ENCODE measurements at places on chromosomes 4 and X.

- no peak for DNase-seq
Measured at GRCh38 chrX:1239681-1240142, 27.3 kb upstream of the CRLF2 start.

- no peak for DNase-seq
Measured at GRCh38 chrX:70635669-70636068, 191.0 kb downstream of the DLG3 start.

DNA sequence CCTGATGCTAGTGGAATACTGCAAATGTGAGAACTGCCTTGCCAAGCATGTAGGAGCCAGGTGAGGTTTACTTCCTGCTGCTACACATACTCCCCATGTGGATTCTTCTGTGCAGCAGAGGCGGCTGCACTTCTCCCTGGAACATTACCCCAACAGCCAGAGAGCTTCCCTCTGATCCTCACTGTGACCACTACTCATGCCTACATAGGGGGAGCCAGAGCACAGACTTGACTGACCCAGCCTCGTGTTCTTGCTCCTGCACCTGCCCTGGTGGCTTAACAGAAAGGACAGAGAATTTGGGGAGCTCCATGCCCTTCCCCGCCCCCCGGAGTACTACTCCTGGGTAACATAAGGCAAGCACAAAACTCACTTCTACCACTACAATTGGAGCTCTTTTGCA is 38.4 kb downstream of the UGT2A2 start:
- no peak for DNase-seq

GRCh38 chr4:139768896-139769295 is 103.3 kb downstream of the MGST2 start:
- DNase-seq, result no peak

DNA sequence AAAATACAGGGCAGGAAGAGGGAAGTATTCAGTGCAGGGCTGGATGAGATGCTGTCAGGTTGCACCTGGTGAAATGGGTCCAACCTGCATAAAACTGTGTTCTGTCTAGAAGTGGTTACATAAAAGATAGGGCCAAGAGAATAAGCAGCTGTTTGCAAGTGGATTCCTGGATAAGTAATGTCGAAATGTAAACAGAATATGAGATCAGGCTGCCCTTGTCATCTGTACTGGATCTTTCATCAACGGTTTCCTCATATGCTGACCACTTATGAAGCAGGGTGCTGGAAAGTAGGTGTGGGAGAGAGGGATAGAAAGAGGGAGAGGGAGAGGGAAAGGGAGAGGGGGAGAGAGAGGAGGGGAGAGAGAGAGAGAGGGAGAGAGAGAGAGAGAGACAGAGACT is 349.8 kb upstream of the CPEB2 start:
- no peak for DNase-seq

DNA sequence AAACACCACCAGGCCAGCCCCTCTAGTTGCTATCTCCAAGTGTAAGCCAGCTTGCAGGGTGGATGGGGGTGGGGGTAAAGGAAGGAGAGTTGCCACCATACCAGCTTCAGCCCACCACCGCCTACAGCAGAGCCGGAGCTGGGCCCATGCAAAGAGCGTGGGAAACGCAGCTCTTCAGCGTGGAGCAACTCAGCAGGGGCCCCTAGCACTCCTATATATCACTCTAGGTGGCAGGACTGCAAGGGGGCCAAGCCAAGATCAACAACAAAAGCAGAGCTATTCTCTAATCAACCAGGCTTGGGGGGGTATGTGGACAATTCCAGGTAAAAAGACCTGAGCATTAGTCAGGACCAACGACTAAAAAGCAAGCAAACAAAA is 35.5 kb upstream of the IQSEC2 start:
- DNase-seq, result no peak

DNA sequence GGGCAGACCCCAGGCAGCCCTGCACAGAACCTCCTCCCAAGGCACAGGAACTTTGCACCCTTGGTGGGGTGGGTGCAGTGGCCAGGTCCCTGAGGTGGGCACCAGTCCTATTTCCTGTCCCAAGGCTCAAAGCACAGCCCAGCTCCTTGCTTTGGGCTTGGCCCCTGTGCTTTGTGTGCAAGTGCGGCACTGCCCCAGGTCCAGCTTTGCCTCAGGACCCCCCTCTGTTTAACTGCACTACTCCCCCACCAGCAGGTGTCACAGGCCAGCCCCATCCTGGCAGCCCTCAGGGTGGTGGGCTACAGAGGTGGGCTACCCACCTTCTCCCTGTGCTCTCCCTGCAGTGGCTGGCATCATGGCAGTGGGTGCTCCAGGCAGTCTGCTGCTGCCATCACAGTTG is 2469.0 kb downstream of the PCDH7 start:
- DNase-seq, result no peak

DNA sequence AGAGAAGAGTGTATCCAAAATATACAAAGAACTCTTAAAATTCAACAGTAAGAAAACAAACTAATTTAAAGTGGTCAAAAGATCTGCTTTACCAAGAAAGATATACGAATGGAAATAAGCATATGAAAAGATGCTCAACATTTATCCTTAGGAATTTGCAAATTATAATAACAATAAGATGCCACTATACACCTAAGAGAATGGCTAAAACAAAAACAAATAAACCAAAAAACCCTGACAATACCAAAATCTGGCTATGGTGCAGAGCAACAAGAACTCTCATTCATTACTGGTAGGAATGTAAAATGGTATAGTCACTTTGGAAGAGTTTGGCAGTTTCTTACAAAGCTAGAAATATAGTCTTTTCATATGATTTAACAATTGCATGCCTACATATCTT is 545.7 kb upstream of the AGA start:
- no peak for DNase-seq

DNA sequence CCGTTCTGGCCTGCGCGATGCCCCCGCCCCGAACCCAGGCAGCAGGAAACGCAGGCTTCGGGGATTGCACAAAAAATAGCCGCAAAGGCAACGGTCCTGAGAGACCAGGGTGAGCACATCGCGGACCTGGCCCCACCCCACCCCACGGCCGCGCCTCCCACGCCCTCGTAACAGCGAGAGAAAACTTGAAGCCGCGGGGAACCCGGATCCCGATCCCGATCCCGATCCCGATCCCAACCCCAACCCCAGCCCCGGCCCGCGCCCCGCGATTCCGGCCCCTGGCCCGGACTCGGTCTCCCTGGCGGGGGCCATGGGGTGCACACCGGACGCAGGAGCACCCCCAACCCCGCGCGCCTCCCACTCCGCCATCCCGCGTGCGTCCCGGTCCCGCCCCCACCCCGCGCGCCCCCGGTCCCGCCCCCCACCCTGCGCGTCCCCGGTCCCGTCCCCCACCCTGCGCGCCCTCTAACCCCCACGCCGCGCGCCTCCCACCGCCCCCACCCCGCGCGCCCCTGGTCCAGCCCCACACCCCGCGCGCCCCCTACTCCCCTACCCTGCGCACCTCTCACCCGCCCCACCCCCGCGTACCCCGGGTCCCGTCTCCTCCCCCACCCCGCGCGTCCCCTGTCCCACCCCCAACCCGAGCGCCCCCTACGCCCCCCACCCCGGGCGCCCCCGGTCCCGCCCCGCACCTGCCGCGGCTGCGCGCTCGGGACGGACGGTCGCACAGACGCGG is 29.0 kb downstream of the NOP14 start:
- DNase-seq, result no peak

DNA sequence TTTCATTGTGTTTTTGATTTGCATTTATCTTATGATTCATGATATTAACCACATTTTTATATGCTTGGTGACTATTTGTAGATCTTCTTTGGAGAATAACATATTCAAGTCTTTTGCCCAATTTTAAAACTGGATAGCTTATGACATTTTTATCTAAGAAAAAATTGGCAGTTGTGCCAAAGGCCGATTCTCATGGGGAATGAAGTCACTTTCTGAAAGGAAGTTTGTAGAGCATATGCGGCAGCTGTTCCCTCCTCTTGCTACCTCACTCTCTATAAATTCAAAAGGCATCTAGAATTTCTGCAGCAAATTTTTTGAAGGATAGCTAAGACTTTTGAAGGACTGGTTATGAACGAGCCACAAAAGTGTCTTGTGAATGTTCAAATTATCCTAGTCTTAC is 2353.5 kb downstream of the ARAP2 start:
- no peak for DNase-seq

DNA sequence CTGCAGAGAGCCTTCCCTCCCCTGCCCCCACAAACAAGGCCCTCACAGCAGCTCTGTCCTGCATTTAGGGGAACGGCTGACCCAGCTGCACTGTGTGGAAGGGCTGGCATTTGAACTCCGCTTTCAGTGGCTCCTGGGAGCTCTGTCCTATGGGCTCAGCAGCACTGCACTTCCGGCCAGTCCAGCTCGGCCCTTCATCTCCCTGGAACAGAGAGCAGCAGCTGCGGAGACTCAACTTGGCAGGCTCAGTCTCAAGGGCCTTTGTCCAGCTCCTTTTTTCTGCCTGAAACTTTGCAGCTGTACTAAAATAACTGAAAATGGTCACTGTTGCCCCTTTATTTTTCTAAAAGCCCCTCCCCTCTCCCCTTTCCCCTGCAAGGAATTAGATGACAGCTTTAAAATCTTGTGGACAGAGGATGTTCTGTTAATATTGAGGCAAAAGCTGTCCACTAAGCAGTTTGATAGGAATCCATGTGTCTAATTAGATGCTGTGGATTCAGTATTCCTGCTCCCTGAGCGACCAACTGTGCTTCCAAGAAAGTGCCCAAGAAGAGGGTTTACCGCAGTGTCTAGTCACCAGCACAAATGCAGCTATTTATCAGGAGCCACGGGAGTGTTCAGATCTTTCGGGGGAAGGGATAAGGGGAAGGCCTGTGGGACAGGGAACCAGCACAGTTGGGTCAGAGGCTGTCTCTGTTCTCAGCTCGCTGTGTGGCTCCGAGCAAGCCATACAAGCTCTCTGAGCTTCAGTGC is 133.1 kb downstream of the AFAP1 start:
- DNase-seq, result no peak

DNA sequence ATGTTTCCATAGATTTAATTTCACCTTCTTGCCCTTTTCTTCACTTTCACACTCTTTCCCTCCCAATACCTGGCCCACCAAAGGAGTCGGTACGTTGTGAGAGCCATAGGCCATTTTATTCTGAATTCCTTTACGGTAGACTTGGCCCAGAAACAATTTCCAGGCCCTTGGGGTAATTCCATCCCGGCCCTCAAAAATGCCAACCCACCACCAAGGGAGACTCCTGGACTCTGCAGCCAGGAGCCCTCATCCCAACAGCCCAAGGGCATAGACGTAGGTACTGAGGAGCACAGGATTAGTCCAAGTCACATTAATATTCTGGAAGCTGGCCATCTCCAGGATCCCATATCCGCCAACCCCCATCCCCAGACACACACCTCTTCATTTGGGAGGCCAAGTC is 102.9 kb downstream of the LIMCH1 start:
- no peak for DNase-seq

GRCh38 chr4:102823897-102824296 is 3.5 kb downstream of the UBE2D3 start:
- DNase-seq, result no peak

DNA sequence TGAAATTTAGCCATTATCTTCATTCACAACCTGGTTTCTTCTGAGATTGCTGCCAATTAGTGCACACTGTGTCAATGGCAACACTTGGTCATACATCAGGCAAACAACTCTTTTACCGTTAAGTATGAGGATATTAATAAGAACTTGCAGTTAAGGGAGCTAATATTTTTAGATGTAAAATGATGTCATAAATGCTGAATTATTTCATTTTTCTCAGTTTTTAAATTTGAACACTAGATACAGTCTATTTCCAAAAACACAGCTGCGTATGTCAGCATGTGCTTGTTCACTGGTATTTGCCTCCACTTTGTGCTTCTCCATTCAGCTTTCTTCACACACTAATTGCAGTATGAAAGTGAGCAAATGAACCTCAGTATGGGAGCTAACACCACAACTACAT is 1.6 kb downstream of the KLHL13 start:
- DNase-seq, result no peak

DNA sequence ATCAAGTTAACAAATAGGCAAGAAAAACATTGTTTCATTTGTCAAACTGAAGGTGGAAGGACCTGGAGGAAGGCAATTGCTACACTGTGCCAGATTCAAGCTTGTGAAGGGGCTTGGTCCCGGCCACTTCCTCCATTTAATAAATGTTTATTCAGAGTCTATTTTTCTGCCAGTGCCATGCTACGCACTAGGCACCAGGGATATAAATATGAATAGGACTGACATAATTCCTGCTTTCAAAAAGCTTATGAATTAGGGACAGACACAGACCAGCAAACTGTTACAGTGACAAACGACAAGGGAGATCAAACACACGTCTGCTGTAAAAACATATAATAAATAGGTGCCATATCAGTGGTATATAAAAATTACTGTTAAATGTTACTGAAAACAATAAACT is 571 bp downstream of the TLR6 start:
- no peak for DNase-seq

DNA sequence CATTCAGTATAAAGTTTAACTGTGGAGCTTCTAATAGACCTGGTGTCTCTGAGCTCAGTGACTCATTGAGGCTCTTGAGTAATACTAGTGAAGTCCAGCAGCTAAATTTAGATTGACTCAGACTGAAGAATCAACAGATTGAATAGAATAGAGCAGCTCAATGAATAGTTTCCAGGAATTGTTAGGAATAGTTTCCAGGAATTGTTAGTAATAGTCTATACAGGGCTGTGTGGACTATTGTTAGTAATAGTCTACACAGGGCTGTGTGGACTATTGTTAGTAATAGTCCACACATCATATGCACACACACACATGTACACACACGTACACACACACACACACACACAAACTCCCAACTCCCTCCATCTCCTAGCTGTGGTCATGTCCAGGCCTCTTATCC is 3.0 kb downstream of the GIMD1 start:
- no peak for DNase-seq

- DNase-seq, result no peak
Measured at GRCh38 chr4:7236847-7237246, 44.5 kb downstream of the SORCS2 start.

GRCh38 chr4:156298230-156298629 is 344.6 kb upstream of the CTSO start:
- DNase-seq, result no peak

DNA sequence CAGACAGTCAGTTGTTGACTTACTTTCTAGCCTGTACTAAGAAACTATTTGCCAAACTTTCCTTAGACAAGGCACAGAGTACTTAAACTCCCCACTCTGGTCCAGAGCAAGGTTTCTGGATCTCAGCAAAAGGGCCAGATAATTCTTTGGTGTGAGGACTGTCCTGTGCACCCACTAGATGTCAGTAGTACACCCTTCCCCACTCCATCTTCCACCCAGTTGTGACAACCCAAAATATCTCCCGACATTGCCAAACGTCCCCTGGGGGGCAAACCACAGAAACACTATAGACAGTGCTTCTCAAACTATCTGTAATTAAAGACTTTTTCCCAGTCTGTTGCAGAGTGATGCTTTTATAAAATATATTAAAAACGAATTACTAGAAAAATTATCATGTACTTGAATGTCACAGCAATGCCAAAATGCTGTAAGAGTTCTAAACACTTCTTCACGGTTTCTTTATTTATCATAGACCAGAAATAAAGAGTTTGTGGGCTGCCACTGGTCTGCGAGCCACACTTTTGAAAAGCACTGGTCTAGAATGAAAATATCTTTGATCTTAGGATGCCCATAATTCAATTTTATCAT is 203.5 kb downstream of the PRDM5 start:
- DNase-seq, result no peak

DNA sequence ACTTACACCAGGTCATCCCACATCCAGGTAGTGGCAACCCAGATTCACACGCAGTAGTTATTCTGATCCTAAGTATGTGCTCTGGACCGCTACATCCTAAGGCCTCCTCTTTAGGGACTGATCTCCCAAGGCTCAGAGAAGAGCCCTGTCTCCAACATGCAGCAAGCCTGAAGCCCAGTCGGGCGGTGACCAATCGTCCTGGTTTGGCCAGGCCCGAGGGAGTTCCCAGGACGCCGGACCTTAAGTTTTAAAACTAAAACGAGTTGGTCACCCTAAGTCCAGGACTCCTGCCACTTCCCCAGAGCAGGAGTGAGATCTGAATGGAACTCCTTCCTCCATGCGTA is 385 bp downstream of the LYAR start:
- no peak for DNase-seq

All from activated CD8-positive, alpha-beta memory T cell treated with anti-CD3 and anti-CD28 coated beads for 4 hours (primary cell).